ENCODE measurements at places on chromosomes 11 and 22. TPM values are rescaled to one million over a fixed set of nuclear protein-coding genes. Genes with fewer than 3 reads are reported as not detected.

DNA sequence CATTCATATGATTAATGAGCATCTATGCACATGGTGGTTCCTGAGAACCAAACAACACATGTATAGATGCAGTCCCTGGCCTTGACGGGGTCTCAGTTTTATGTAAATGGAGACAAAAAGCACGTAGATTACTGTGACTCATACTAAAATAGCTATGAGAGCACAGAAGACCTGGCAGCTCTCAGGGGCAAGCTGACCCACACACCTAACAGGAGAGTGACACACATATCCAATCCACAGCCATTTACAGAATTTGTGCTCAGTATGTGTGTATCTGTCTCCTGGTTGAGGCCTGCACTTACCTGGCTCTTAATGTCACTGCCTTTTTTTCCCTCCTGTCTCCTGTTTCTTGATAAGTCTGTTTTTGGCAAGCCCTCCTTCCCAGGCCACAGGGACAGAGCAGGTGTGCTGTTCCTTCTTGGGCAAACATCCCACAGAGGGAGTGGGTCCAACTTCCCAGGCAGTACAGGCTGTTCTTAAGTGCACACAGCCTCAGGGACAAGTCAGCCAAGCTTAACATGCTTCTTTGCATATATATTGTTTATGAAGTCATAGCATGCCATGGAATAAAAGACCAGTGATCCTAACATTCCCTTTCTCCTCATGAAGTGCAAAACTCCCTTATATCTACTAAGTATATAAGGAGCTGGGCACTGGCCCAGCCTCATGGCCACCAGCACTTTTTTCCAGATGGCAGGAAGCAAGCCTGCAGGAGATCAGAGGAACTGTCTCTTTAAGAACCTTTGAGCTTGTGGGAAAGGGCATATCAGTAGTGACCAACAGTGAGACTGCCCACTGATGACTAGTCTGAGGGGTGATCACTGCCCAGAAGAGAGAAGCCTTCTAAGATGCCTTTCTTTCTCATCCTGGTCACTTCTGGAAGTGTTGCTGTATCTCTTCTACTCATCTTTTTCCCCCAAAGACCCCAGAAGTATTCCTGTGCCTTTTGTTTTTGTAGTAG is 124.7 kb upstream of the CCDC90B start:
- no peak for DNase-seq

- peak; percentile 36 for DNase-seq
Observed at GRCh38 chr11:128548649-128549255, 38.6 kb downstream of the ETS1 start.

DNA sequence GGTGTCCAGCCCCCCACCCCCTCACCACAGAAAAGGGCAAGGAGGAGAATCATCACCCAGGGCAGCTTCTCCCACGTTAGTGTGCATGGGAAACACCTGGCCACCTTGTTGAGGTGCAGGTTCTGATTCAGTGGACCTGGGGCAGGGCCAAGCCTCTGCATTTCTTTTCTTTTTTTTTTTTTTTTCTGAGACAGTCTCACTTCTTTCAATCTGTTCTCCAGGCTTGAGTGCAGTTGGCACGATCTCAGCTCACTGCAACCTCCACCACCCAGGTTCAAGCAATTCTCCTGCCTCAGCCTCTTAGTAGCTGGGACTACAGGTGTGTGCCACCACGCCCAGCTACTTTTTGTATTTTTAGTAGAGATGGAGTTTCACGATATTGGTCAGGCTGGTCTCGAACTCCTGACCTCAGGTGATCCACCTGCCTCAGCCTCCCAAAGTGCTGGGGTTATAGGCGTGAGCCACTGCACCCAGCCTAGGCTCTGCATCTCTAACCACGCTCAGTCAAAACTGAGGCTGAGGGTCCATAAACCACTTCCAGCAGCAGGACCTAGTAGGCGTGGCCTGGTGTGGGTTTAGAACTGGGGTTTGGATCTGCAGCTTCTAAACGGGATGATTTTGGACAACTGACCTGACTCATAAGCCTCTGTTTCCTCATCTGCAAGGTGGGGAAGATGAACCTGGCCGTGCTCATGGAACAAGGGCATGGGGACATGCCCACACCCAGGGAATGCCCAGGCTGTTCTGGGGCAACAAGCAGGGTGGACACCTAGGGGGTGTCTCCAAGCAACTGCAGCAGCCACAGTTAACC is 734 bp downstream of the ZP1 start:
- DNase-seq = no peak

The LYVE1 gene
- total RNA-seq = 0.32 TPM

DNA sequence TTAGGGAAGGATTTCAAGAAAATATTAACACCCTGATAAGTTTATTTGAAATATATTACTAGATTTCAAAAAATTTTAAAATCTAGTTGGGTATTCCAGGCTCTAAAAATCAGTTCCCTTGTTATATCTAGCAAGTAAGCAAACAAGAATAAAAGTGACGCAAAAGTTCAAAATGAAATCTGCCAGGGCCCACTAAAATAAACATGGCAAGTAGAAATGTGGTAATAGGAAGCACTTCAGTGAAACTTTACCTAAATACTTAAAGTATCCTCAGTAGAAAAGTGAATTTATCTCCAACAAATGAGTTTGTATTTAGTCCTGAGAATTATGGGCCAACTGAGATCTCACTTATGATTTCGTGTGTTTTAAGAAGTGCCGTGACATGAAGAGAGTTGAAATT is 23.6 kb downstream of the POLD3 start:
- no peak for DNase-seq

The OR10G7 gene
- not detected for total RNA-seq

The PATL1 gene
- 27.6 TPM for total RNA-seq

DNA sequence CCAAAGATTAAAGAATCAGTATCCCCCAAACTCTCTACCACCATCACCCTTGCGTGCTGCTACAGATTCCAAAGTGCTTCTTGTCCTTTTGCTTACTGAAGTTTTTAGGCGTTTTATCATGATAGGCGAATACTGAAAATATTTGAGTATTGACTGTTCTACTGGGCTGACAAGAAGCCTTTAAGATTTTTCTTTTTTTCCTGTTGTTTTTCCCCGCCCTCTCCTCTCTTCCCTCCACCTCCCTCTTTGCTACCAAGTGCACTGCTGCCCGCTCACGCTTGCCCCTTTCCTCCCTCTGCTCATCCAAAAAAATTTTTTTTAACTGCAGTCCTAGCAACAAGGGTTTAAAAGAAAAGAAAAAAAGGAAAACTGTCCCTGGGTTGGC is 679 bp downstream of the SPCS2 start:
- DNase-seq = no peak

DNA sequence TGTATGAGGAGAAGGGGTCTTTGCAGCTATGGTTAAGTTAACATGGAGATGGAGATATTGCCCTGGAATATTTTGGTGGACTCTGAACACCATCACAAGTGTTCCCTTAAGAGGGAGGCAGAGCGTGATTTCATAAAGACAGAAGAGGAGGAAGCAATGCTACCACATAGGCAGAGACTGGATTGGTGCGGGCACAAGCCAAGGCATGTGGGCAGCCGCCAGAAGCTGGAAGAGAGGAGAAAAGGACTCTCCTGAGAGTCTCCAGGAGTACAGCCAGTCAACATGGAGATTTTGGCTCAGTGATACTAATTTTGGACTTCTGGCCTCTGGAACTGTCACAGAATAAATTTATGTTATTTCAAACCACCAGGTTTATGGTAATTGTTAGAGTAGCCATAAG is 231.6 kb downstream of the OPCML start:
- no peak for DNase-seq

The FBLN1 gene
- 219 TPM for total RNA-seq

- DNase-seq = no peak
Observed at GRCh38 chr11:64586366-64586765, 4.7 kb upstream of the SLC22A12 start.

- no peak for DNase-seq
Observed at GRCh38 chr11:65429724-65430405, 7.3 kb downstream of the NEAT1 start.

The GGTLC3 gene
- total RNA-seq = not detected

GRCh38 chr11:70128435-70128906 is 50.4 kb downstream of the ANO1 start:
- peak; percentile 47 for DNase-seq

DNA sequence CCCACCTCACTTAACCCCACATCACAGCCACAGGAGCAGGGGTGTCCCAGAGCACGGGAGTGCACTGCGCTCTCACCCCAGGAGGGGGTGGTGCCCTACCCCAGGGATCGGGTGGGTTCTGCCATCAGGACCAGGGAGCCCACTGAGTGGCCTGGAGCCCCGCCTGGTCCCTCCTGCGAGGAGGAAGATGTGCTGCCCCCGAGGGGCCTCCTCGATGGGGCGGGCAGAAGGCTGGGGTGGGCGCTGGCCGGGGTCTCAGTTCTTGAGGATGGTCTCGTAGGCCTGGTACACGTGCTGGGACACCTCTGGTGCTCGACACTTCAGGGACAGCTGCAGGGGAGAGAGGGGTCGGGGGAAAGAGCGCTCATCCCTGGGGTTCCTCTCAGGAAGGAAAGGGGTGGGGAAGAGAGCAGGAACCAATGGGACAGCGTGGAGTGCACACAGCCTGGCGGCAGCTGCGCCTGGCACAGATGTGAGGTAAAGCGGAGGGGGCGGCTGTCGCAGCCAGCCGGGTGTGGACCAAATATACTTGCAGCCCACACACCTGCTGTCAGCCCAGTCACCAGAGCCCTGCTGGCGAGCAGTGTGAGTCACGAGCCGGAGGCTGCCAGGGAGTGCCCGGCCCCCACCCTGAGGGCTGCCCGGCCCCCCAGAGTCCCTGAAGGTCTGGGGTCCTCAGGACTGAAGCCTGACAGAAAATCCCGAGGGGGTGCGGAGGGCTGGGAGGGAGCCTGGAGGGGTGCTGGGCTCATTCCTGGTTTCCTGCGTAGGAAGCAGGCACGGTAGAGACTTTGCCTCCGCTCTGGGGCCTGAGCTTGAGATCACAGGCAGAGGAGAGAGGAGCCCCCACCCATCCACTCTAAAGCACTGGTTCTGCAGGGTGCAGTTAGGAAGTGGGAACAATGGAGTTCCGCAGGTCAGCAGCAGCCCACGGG is 13.3 kb upstream of the RASL10A start:
- DNase-seq = no peak

DNA sequence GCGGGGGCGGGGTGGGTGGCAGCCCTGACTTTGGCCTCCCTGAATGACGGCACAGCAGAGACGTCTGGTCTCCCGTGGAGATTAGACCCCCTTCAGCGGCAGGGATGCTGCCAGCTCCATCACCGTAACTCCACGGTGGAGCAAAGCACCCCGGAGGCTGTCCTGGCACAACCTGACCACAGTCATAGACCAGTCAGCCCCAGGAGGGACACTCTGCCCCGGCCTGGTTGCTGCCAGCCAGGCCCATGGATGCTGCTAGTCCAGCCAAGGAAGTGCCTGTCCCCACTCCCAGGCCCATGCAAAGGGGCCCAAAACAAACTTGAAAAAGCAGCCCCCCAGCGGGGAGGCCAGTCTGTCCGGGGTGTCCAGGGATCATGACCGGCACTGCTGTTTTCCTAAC is 11.5 kb upstream of the ANO1 start:
- DNase-seq = no peak

DNA sequence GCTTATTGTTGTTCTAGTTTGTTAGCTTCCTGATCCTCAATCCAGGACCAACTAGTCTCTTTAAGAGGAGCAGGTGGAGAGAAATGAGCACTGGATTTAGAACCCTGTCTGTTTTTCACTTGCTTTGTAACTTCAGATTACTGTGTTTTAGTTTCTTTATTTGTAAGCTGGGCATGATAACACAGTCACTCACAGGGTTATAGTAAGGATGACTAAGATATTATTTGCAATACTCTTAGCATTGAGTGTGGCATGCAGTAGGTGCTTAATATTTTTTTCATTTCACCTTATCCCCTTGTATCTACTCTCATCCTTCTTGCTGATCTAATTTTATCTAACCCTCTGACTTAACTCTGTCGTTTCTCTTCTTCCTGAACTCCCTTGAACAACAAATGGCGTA is 33.8 kb downstream of the DNHD1 start:
- DNase-seq = no peak

The ZNF74 gene
- total RNA-seq = 61.7 TPM

The PNPLA3 gene
- 19.6 TPM for total RNA-seq

DNA sequence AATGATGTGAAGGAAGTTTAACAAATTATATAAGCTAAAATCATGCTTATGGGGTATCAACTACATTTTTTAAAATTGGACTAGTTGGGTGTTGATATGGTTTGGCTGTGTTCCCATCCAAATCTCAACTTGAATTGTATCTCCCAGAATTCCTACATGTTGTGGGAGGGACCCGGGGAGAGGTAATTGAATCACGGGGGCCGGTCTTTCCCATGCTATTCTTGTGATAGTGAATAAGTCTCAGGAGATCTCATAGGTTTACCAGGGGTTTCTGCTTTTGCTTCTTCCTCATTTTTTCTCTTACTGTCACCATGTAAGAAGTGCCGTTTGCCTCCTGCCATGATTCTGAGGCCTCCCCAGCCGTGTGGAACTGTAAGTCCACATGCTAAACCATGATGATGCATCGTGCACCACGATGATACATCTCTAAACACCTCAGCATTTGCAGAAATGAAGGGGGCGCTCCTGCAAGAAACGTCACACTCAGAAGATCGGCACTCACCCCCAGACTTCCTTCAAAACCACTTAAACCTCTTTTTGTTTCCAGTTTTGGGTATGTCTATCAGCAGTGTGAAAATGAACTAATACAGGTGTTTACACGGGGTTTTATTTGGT is 340.0 kb downstream of the SHANK2 start:
- no peak for DNase-seq

GRCh38 chr11:92495107-92495793 is 270.6 kb downstream of the FAT3 start:
- DNase-seq = no peak

The BIRC3 gene
- 0.50 TPM for total RNA-seq

- DNase-seq = peak; percentile 70
Observed at GRCh38 chr11:9015677-9016076, 11.9 kb upstream of the NRIP3 start.

- no peak for DNase-seq
Observed at GRCh38 chr22:36385491-36386350, 2.0 kb downstream of the MYH9 start.

GRCh38 chr11:2137202-2138067 is 1.8 kb downstream of the IGF2 start:
- DNase-seq = peak; percentile 77

The TNNI2 gene
- total RNA-seq = not detected

DNA sequence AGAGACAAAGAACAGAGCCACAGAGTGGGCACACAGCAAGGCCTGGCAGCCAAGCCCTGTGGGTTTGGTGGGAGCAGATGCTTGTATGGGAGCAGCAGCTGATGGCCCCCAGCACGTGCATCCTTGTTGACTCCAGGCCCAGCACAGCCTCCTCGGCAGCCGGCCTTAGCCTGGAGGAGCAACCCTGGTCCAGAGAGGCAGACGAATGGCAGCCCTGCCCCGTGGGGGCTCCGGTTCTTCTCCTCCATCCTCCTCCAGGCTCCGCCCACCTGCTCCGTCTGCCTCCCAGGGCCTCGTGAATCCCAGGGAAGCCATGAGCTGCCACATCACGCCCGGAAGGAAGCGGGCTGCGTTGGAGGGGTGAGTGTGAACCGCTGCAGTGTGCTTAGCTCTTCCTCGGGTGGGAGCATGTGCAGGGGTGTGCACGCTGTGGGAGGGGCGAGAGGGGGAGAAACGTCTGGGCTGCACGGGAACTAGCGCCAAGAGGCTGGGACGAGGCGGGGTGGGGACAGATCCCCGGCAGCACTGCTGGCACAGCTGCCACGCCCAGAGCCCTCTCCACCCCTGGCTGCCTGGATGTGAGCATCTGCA is 36.3 kb upstream of the JAM3 start:
- peak; percentile 51 for DNase-seq

The ARL14EP gene
- 15.3 TPM for total RNA-seq

GRCh38 chr11:7444091-7444981 is 41.0 kb upstream of the OLFML1 start:
- DNase-seq = no peak

GRCh38 chr22:36244522-36245391 is 5.4 kb upstream of the APOL2 start:
- no peak for DNase-seq

The FTH1 gene
- 1,108 TPM for total RNA-seq

GRCh38 chr11:26573896-26574295 is 1.8 kb upstream of the MUC15 start:
- no peak for DNase-seq
